ENCODE measurements at places on chromosomes 7 and 10.

- DNase-seq = no peak
Observed at GRCh38 chr7:71325151-71325550, 193.2 kb downstream of the GALNT17 start.

DNA sequence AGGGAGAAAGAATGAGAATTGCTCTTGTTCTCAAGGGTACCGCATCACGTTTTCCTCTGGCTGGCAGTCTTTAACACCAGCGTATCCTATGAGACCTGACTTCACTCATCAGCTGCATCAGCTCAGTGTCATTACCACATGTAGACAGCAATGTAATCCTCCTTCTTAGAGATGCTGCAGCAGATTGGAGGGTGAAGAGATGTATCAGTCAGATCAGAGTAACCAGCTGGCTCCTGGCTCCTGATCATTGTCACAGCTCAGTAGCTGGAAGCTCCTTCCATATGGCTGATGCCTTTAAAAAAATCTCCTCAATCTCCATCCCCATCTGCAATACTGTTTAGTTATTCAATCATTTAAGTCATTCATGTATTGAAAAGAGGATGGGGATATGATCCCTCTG is 39.7 kb upstream of the EPHB6 start:
- no peak for DNase-seq

- no peak for DNase-seq
Observed at GRCh38 chr7:130486114-130486953, 5.6 kb upstream of the MEST start.

DNA sequence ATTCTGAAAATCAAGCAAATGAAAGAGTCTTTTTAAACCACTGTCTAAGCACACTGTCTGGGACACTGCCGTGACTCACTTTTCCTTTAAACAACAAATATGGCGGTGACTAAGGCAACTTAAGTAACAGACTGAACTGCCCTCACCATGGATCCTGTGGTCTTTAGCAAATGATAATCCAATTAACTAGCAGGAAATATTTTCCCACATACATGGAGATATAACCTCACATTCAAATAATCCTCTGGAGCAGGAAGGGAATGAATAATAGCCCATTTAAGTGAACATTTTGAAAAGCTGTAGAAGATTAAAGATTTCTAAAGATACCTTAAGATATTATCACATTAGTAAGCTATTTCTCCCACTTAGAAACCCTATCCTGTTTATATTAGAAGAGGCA is 40.3 kb upstream of the LRRC17 start:
- peak; percentile 99 for DNase-seq

DNA sequence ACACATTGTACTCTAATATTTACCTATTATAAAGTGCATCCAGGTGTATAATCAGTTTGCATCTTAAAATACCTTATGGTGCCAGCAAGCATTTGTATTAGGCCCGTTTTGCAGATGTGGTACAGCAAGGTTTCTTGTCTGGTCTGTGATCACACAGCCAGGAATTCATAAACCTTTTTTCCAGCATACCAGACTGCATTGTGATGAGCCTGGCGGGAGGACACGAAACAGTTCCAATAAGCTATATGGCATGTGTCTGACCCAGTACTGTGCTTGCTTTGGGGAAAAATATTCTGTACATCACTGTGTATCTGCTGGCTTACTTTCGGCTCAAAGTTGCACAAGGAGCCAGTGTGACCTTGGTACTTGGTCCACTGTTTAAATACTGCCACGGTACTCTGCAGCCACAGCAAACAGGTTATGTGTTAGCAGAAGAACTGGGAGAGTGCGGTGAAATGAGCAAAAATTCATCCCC is 36.3 kb downstream of the CHN2 start:
- no peak for DNase-seq

DNA sequence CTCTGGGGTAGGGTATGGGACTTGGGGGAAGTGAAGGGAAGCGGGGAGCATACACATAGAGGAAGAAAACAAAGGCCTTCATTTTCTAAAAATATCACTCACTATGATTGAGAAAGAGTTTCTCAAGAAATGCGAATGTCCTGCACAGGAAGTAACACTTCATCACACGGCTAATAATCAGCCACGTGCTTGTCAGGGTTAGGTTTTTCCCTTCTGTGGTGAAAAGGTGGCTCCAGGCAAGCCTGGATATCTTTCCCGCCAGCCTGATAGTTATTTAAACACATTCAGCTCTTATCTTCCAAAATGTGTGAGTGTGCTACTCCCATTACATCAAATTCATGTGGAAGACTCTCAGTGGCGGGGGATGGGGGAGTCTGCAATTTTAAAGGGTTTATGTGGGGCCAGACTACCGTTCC is 166.4 kb upstream of the ADO start:
- DNase-seq = no peak

DNA sequence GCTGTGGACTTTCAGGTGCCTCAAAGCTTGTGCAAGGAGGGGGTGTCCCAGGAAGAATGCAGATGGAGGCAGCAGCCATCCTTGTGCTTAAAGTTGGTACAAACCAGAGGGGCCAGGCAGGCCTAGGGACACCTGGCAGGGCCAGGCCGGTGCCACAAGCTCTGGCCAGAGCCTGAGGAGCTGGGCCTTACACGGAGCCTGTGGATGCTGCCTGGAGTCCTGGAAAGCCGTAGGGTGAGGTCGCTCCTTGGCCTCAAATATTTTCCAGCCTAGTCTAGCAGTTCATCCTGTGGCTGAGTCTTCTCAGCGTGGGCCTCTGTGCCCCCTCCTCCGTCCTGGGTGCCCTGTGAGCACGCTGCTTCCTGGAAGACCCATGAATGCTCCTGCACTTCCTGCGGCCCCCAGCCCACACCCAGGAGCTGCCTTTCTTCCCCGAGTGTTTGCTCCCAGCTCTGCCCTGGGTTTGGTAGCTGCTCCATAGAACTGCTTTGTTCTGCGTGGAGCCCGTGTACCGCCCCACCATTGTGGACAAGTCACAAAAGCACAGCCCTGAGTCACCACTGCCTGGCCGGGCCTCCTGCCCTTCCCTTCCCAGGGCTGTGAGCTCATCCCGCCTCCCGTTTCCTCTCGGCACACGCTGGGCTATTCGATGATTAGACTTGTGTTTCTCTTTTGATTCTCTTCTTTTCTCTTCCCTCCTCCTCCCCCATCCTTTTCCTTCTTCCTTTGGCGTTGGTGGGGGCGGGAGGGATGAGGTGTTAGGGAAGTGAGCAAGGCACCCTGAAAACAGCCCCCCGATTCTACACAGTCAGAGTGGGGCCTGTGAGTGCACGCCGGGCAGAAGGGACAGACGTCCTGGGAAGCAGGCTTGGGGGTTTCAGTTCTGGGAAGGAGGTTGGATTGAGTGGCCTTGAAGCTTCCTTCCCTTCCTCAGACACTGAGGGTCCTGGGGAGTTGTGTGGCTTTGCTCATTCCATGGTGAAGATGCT is 73.2 kb upstream of the SHH start:
- peak; percentile 84 for DNase-seq

DNA sequence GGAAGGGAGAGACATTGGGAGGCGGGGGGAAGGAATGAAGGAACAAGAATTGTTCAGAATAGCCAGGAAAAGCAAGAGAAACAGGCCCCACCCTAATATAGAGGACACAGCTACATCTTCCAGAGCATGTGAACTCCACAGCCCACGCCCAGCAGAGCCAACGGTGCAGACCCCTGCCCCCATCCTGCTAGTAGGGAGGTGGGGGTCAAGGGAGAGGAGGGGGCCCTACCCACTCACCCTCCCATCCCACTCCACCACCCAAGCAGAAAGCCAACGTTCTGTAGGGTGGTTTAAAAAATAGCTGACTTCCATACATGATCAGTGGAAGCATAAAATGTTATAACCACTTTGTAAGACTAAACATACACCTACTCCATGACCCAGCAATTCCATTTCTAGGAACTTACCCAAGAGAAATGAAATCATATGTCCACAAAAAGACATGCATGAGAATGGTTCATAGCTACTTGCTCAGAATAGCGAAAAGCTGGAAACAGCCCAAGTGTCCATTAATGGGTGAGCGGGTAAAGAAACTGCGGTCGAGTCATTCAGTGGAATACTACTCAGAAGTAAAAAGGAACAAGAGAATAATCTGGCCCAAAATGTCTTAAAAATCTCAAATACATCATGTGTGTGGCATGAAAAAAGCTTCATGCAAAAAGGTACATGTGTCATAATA is 31.8 kb downstream of the CTBP2 start:
- DNase-seq = no peak

GRCh38 chr7:99108613-99109012 is 35.3 kb downstream of the SMURF1 start:
- no peak for DNase-seq

- no peak for DNase-seq
Observed at GRCh38 chr7:77266291-77266794, 66.7 kb upstream of the FGL2 start.

GRCh38 chr10:116133634-116134033 is 139.4 kb downstream of the GFRA1 start:
- DNase-seq = no peak

GRCh38 chr10:958856-959255 is 27.4 kb upstream of the LARP4B start:
- DNase-seq = no peak

- no peak for DNase-seq
Observed at GRCh38 chr10:69745698-69746097, 56.0 kb upstream of the COL13A1 start.

- DNase-seq = no peak
Observed at GRCh38 chr10:46314071-46314470, 27.3 kb downstream of the ANTXRL start.

DNA sequence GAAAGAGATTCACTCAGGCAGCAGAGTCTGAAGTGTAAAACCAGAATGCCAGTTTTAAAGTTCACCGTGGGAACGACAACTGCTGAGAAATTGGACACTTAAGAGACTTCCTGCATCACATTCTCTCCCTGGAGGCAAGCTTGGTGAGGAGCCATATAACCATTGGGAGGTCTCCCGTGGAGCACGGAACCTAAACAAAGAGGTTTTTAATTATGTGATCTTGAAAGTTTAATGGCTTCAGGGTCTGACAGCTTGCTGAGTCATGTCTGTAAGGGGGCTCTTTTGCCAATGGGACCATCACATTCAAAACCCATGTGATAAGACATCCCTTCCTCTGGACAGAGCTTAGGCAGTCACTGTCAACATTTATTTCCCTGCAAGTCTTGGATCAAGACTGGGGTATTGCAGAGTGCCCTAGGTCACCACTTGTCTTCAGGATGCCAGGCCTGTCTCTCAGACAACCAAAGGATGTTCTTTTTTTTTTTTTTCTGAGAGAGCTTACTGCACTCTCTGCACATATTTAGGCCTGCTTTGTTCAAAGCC is 674.4 kb downstream of the TYW1 start:
- DNase-seq = no peak

- DNase-seq = no peak
Observed at GRCh38 chr7:50507898-50508470, 57.2 kb downstream of the DDC start.

GRCh38 chr7:73626814-73627213 is 2.5 kb upstream of the MLXIPL start:
- DNase-seq = no peak

DNA sequence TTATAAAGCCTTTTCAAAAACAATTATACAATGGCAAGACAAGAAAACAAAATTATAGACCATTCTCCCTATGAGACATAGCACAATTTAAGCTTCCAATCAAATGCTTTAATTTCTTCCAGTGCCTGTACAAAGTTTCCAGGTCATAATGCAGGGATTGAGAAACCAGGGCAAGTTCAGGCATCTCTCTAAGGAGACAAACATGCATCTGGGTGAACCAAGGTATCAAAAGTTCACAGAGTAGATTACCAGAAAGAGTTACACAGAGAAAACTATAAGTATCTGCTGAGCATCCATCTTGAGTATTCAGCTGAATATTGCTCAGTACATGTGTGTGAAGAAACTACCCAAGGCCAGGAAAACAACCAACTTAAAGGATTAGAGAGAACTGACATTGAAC is 89.1 kb downstream of the COL28A1 start:
- DNase-seq = no peak

GRCh38 chr7:50314836-50315592 is 10.5 kb downstream of the IKZF1 start:
- DNase-seq = no peak

DNA sequence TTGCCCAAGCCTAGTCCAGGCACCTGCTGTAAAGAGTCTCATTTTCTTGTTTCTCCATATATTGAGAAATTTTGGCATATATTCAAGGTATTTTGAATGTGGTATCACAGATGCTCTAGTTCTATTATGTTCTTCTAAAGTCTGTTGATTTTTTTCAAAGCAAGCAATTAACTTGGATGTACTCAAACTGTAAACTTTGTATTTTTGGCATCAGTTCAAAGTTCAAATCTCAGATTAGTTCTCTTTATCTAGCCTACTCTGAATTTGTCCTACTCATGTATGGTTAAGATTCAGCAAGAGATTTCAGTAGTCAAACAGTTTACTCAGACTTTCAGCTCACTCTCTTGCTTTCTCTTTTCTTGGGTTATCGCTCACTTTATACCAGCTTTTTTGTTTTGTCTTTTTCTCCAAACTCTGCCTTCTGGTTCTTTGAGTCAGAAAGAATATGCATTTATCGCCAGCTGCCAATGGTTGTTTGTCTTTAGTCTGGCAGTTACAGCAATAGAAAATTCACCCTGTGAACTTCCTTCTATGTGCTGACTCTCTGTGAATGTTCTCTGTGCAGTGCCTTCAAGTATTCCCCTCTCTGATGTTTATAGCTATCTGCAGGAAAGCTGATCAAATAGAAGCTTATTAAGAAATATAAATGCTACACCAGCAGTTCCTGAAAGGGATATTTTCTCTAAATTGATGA is 56.0 kb downstream of the ANKRD7 start:
- peak; percentile 54 for DNase-seq

- no peak for DNase-seq
Observed at GRCh38 chr10:17993361-17993760, 41.6 kb downstream of the SLC39A12 start.

DNA sequence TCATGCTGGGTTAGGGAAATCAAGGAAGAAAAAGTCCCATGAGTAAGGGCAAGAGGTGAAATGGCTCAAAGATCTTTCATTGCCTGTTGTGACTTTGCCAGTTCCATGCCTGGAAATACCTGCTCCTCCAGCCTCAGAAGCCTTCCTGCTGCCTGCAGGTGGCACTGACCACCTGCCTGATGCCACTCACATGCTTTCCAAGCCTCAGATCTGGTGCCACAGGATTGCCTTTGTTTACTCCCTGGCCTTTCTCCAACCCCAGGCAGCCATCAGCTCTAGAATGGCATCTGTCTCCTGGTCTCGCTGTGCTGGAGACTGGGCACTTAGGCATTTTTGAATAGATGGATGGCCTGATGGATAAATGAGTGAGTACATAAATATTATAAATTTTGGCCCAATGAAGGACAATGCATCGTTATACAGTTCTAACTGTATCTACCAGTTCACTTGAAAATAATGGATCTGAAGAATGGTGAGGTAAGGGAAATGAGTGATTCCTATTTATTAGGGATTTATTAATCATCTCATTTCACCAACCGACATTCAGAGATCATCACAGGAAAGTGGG is 657.2 kb downstream of the INHBA start:
- no peak for DNase-seq

DNA sequence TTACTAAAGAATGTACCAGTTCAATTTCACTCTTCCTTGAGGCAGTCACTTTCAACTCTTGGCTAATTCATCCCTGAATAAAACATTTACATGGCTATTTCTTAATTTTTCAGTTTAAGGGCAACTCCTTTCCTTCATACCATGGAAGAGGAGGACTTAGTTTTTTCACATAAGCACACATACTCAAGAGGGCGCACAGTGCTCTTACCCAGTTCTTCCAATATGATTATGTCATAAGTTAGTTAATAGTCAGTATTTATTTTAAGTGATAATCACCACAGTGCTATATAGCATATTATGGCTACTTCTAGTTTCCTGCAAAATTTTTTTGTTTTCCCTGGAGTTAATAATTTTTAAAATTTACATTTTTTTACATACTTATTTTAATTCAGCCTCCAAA is 58.6 kb downstream of the SND1 start:
- no peak for DNase-seq

Data from astrocyte of the spinal cord (primary cell).